ENCODE measurements at places on chromosomes 3 and 15. TPM values are rescaled to one million over a fixed set of nuclear protein-coding genes. Genes with fewer than 3 reads are reported as not detected.

The ANKUB1 gene
- total RNA-seq, result not detected

The ZNF80 gene
- not detected for total RNA-seq

The NLGN1 gene
- total RNA-seq, result not detected

The TIMP4 gene
- total RNA-seq, result 13.6 TPM

The ACSBG1 gene
- 0.15 TPM for total RNA-seq

The SAXO2 gene
- 2.2 TPM for total RNA-seq

The FOXL2NB gene
- total RNA-seq, result 0.63 TPM

The CCDC12 gene
- total RNA-seq, result 59.7 TPM

The C3orf85 gene
- total RNA-seq, result not detected

The GPR149 gene
- not detected for total RNA-seq

The PLS1 gene
- total RNA-seq, result 11.1 TPM

The ANKRD63 gene
- 0.46 TPM for total RNA-seq

The SERINC4 gene
- total RNA-seq, result 0.08 TPM

The CACNA2D2 gene
- total RNA-seq, result 0.61 TPM
